HS-5 (cell line): ENCODE measurements at places on chromosomes 1 and 21.

- DNase-seq: no peak
These were observed 179.1 kb downstream of the SLC44A5 start for GRCh38 chr1:75431843-75432242.

GRCh38 chr1:96178053-96178452 lies 543.5 kb upstream of the PTBP2 start:
- DNase-seq: no peak

- DNase-seq: no peak
These were observed 169.7 kb downstream of the TOMM20 start for GRCh38 chr1:234958706-234959657.

DNA sequence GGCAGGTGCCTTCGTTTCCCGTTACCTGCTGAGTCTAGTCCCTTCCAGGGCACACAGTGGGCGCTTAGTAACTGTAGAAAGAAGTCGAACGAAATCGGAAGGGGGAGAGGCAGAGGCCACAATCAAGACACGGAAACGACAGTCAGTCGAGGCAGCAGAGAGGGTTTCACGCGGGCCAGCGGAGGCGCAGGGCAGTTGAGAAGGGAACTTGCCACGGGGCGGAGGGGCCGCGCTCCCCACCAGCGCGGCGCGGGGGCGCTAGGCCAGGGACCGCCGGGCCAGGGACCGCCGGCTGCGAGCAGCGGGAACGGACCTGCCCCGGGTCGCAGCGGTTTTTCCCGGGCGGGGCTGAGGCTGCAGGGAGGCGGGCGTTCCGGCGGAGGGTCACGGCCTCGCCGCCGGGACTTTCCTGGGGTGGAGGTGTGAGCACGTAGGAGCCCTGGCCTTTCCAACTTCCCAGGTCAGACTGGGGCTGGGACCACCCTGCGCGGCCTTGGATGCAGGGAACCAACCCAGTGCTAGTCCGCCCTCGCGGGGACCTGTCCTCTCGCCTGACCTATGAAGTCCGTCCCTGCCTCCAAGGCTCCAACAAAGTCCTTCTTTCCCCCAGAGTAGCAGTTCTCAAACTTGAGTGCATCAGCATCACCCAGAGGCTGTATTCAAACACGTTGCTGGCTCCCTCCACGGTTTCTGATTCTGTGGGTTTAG lies 150.1 kb upstream of the FGGY start:
- no peak for DNase-seq

- DNase-seq: no peak
These were observed 127.5 kb downstream of the GALNT2 start for GRCh38 chr1:230194525-230194924.
